Cerebellar nuclear complex (tissue), 1 donor: ENCODE measurements at places on chromosomes 1 and 21.

GRCh38 chr1:153288634-153289275 lies 24.0 kb downstream of the PGLYRP3 start:
- DNase-seq: no peak

DNA sequence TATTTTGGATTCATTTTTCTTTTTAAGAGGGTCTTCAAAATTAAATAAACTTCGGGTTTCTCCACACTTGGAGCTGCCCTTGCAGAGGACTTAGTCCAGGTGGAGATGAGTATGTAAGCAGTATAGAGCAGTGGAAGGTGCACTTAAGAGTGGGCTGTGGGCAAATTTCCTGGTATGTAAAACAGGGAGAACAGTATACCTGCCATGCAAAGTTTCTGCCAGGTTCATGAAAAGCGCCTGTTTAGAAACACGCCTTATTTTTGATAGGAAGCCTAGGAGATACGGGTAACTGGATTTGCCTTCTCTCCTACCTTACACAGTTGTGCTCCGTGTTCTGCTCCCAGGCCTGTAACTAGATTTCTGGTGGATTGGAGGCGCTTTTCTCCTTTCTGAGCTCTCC lies 1.2 kb downstream of the KDM4A start:
- DNase-seq: no peak

GRCh38 chr1:190602325-190602724 lies 124.7 kb upstream of the BRINP3 start:
- no peak for DNase-seq

DNA sequence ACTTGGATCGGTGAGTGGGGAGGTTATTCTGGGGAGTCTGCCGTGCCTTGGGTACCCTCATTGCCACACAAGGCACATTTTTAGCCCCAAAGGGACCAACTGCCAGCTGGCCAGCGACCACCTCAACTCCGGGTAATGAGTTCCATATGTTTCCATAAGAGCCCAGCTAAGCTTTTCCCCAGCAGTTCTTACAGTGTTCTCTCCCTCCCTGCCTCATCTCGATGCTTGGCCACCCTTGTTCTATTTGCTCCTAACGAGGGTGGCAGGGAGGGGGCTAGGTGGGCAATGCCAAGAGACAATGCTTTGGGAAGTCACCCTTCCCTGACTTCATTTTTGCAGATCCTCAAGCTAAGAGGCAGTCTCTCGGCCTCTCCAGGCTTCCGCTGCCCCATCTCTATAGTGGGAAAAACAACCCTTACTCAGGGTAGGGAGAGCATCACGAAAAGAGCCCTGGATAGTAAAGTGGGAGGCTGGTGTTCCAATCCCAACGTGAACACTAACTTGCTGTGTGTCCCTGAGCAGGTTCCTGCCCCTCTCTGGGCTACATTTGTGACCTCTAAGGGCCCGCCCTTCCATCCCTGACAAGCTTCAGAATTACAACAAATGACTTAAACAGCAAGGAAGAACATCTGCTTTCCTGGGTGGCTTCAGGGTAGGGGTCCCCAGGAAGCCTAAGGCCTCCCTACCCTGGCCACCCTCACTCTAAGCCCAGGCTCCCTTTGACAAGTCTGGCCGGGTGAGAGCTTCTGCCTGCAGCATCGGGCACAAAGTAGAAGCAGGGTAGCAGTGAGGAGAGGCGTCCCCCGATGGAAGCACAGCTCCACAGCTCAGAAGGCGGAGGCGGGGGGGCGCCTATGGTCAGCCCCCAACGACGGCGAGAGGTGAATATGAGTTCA lies 5.8 kb downstream of the ID3 start:
- DNase-seq: no peak

DNA sequence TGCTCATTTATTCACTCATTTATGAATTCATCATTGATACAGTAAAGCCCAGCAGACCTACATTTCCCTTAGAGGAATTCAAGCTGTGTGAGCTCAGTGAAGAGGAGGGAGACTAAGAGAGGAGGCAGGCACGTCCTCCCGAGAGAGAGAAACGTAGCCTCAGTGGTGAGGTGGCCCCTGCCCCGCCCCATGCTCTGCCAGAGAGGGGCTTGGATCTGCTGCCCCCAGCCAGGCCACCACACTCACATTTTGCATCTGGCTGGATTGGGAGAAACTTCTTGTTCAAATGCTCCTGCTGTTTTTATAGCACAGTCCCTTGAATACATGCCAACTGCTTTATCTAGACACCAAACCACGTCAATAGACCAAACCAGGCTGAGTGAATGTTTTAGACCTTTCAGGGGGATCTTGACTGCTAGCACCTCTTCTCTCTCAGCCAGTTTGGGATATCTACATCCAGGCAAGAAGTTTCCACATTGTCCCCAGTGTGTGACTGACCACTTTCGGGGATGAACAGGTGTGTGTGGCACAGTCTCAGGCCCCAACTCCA lies 67.7 kb upstream of the AJAP1 start:
- no peak for DNase-seq

- no peak for DNase-seq
Measured at GRCh38 chr21:14833666-14834351, 231.0 kb downstream of the NRIP1 start.

DNA sequence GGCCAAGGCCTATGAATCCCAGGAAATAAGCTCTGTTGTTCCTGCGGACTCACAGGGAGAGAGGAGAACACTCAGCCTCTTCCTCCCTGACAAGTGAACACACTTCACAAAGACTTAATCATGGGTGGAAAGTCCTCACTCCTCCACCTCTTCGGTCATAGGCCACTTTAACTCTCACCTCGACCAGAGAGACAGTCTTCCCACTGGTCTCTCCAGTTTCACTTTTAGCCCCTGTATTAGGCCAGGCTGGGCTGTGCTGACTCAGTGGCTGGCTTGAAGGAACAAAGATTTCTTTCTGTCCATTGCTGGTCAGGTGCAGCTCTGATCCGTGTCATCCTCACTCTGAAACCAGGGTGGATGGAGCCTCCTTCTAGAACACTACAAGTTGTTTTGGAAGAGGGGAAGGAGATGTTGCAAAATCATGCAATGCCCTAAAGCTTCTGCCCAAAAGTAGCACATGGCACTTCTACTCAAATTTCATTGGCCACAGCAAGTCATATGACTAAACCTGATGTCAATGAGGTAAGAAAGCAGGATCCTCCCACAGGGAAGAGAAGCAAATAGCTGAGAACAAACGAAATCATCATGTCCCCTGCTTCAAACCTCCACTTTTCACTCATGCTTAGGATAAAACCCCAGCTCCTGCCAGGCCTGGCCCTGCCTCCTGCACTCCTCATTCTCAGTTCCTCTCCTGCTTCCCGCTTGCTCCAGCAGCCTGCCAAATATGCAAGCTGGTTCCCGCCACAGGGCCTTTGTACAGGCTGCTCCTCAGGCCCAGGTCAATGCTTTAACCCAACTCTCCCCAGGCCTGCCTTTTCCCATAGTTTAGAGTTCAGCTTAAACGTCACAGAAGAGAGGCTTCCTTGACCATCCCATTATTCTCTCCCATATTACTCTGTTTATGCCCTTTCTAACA lies 150.5 kb upstream of the RUNX3 start:
- DNase-seq: no peak
